WTC11 (cell line): ENCODE measurements at places on chromosomes 1 and 21. TPM values are rescaled to one million over a fixed set of nuclear protein-coding genes. Genes with fewer than 3 reads are reported as not detected.

DNA sequence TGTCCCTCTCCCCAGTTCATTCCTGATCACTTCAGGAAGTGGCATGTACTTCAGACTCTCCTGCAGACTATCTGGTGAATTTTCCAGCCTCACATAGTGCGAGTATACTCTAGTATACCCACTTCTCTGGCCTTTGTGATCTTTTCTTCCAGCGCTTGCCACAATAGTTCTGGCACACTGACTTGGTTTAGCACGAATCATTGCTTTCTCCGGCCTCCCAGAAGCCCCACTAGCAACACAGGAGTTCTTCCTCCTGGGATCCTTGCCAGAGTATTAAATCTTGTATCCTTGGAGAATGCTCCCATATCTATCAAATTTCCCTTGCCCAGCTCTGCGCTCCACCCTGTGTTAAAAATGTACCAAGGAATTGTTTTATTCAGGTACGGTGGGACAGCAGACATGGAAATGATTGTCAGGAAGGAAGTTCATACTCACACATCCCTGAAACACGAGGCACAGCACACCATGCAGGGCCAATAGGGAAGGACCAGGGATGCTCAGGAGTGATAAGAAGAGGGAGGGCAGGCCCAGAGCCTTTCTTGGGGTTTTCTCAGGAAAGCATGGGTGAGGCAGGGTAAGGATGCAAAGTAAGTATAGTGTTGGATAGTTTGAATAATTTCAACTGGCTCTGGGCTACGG, 136.7 kb downstream of the ADSS2 start:
- peaks cover 12% of the 10 kb centered on the region for H3K4me1 ChIP-seq
- H3K27ac ChIP-seq = no peak overlapping the region
- DNase-seq = no peak
- H3K36me3 ChIP-seq = 0 out of 2 replicates have a peak, but pooled peaks cover 2% of the 10 kb centered on the region
- H3K4me3 ChIP-seq = no peak overlapping the region

CLCNKB gene
- total RNA-seq = 1.8 to 3.1 TPM (median 2.5 TPM) in 3 replicates

LDLRAD2 gene
- 0.63 to 1.3 TPM (median 0.85 TPM) in 3 replicates for total RNA-seq

DNA sequence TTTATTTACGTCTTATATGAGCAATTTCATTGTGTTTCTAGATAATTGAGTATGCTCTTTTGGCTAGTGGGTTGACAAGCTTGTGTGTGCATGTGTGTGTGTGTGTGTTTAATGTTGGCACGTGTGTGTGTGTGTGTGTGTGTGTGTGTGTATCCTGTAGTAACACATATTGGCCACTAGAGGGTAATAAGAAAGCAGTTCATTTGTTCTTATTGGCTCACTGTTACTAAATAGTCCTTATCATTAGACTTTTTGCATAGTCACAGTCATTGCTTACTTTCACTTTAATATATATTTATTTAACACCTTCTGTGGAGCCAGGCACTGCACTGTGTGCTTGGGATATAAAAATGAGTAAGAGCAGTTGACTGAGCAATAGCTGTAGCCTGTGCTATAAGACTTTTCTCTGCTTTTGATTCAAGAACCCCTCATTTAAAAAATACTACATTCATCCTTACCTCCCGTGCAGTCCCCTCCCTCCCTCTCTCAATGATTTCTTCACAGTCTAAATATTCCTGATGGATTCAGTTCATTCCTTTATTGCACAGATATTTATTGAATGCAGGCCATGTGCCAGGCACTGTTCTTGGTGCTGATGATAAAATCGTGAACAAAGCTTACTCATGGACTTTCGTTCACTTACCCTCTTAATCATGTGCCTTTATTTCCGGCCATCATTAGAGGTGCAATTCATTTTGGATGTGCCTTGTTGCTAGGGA, 96.7 kb downstream of the DYRK1A start:
- H3K4me1 ChIP-seq = peaks cover 61% of the 10 kb centered on the region
- H3K27ac ChIP-seq = no peak overlapping the region
- no peak for DNase-seq

DNA sequence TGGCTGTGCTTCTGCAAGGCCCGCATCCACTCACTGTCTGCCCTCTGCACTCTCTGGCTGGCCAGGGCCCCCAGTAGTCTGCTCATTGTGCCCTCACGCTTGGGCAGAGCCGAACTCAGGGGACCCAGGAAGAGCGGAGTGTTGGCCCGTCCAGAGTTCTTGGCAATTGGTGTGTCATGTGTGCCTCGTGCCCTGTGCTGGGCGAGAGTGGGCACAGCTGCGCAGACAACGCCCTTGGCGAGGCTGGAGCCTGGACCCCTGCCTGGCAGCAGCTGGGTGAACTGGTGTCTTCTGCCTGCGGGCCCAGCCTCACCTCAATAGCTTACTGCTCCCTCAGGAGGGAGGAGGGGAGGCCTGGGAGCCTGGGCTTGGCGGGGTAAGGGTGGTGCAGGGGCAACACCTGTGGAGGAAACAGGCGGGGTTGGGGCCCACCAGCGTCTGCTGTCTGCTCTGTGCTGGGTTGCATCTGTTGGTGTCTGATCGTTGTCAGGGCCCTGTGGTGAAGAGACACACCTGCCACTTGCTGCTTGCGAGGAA, 2.1 kb downstream of the GUK1 start:
- DNase-seq = no peak
- H3K4me3 ChIP-seq = peak overlapping the region; percentile 10; the same call in 1 of the 2 replicates
- H3K4me1 ChIP-seq = peaks cover 7% of the 10 kb centered on the region; the same call in 1 of the 2 replicates
- H3K27ac ChIP-seq = no peak overlapping the region
